ENCODE measurements at places on chromosomes 1 and 21. TPM values are rescaled to one million over a fixed set of nuclear protein-coding genes. Genes with fewer than 3 reads are reported as not detected.

- DNase-seq, result no peak
These were observed 1.4 kb downstream of the HMGN1 start for GRCh38 chr21:39347537-39347936.

The KPRP gene
- total RNA-seq, result not detected

The LIN9 gene
- total RNA-seq, result 22.4 TPM

DNA sequence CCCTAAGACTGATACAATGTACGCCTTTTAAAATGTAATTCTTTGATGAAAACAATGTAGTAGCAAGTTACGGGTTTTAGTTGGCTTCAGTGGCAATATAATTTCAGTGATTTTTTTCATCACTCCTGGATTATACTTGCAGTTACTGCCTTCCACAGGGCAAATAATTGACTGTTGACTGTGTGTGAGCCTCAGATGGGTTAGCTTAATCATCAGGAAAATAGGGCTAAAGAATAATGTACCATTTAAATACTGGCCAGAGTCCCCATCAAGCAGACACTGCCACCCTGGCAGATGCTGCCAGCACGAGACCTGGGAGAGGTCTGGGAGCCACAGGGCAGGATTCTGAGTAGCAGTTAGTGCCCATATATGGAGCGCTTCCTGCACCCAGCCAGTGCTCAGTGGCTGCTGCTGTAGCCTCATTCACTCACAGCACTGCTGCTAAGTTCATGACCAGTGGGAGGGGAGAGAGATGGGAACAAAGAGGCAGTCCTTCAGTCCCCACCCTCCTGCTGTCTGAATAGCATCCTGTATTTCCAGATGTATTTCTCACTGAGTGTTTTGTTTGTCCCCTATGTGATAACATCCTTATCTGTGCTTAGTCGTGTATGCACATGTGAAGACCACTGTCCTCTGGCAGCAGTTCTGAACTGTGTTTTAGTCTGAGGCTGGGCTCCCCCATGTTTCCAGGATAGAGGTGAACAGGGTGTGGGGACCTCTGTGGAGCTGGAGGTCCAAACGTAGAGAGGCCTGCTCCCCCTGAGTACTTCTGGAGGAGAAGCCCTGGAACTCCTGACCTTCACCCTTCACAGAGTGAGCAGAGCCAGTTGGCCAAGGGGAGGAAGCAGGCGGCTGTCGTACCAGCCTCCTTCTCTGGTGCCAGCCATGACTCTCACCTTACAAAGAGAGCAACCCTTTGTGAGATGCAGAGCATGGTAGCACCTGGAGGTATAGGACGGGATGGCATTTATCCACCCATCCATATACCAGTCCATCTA lies 80.4 kb downstream of the ADARB1 start:
- DNase-seq, result no peak

GRCh38 chr1:36322786-36323635 lies 434 bp downstream of the EVA1B start:
- DNase-seq, result no peak

DNA sequence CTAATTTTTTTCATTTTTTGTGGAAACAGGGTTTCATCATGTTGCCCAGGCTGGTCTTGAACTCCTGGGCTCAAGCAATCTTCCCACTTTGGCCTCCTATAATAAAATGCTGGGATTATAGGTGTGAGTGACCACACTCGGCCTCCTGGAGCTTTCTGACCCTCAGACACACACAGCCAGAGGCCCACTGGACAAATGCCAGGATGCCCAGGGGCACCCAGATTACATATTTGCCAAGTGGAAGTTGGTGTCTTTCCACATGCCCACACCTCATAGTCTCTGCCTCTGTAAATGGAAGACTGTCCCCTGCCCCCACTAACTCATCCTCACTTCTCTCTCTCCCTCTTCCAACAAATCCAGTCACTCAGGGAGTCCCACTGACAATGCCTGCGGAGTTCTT lies 63.4 kb upstream of the LRP8 start:
- DNase-seq, result no peak

The PDZK1IP1 gene
- not detected for total RNA-seq

- no peak for DNase-seq
These were observed 5.5 kb downstream of the TNFRSF25 start for GRCh38 chr1:6460301-6461050.

- no peak for DNase-seq
These were observed 195.4 kb downstream of the LMX1A start for GRCh38 chr1:165161130-165161529.

Data from OCI-LY7 (cell line).